ENCODE measurements at places on chromosomes 3 and 15.

DNA sequence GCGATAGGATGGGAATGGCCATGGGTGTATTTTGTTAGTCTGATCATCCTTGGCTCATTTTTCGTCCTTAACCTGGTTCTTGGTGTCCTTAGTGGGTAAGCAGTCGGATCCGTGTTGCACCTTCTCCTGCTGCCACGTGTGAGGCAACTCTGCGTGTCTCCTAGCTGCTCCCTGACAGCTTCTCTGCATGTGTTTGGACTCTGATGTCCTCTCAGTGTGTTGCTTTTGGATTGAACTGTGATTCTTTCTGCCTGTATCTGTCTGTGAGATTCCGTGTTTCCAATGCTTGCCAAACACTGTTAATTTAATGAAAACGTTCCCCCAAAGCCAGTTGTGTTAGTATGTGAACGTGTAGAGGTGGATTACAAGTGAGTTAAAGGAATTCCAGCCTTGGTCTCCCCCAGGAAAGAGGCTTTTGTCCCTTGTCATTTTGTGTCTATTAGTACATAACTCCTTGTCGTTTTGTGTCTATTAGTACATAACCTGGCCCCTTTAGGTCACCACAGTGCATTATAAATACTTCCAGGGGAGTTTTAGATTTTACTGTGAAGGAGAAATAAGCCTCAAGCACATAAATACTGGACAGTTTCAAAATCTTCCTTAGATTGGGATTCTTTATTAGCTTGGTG lies 172.4 kb downstream of the CHDH start:
- DNase-seq = no peak

GRCh38 chr3:142028243-142028777 lies 121.0 kb downstream of the TFDP2 start:
- DNase-seq = no peak

DNA sequence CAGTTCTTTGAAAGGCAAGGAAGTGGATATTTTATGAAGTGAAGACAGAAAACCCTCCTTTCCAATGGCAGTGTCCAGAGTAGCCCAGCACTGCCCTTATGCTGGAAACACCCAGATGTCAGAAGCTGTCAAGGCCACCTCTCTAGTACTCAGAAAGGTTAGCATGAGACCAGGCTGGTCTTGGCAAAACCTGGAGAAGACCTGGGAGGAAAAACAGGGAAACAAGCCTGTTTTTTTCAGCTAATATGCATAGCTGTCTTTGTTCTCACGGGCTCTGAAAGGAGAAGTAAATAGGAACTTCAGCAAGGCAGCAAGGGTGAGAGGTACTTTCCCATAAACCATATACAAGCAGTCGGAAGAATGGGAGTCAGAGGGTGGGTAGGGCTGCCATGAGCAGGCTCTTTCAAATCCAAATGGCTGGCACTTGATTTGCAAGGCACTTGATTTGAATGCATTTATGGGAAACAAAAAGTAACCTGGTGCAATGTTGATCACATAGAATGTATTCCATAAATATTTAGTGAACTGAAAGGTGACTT lies 55.8 kb downstream of the HEG1 start:
- no peak for DNase-seq

GRCh38 chr3:158108445-158108985 lies 1.4 kb upstream of the RSRC1 start:
- DNase-seq = no peak

DNA sequence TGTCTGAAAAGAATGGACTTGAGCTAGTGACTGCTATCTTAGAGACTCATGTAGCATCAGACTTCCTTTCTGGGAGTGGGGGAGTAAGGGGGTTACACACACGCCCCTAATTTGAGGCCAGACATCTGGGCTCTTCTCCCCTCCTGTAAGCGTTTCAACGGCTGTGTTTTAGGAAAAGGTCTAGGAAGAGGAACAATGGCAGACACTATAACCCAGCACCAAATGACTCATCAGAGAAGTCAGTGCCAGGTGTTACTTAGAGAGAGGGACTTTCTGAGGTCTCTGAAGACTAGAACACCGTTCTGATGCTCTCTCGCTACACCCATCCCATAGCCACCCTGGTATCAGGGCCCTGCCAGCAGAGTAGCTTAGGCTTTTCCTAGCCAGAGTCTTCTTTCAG lies 65.5 kb downstream of the SSUH2 start:
- no peak for DNase-seq

GRCh38 chr3:185992831-185993374 lies 55.1 kb upstream of the TRA2B start:
- DNase-seq = no peak

GRCh38 chr3:67384760-67385397 lies 269.5 kb downstream of the SUCLG2 start:
- no peak for DNase-seq

- no peak for DNase-seq
These were observed 82.2 kb downstream of the CPN2 start for GRCh38 chr3:194268654-194269512.

GRCh38 chr3:146166415-146166821 lies 5.4 kb upstream of the PLOD2 start:
- DNase-seq = no peak

DNA sequence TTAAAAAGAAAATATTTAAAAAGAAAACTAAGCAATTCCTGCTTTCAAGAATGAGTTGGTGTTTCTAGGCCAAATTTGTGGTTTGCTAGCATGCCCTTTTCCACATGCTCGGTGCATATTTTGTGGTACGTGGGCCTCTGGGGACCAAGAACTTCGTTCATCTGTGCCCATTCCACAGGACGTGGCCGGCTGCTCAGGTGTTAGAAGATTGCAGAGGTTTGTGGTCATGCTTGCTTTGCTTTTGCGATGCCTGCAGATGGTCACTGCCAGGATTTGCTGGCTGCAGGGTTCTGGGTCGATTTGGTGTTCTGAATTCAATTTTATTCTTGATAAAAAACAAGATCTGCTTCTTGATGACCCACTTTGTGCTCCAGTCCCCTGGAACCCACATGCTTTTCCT lies 7.5 kb downstream of the PSTPIP1 start:
- DNase-seq = no peak

GRCh38 chr3:24899901-24900603 lies 405.4 kb upstream of the THRB start:
- no peak for DNase-seq

- DNase-seq = no peak
These were observed 62.7 kb upstream of the RNU6-1 start for GRCh38 chr15:67902579-67903009.

GRCh38 chr3:122794779-122795673 lies at the start of gene SLC49A4:
SLC49A4 (plus strand) TSS chr3:122795069; CDS start chr3:122795193, 124 bp downstream.
- no peak for DNase-seq

GRCh38 chr15:31391687-31392671 lies 65.3 kb downstream of the KLF13 start:
- peak; percentile 51 for DNase-seq

DNA sequence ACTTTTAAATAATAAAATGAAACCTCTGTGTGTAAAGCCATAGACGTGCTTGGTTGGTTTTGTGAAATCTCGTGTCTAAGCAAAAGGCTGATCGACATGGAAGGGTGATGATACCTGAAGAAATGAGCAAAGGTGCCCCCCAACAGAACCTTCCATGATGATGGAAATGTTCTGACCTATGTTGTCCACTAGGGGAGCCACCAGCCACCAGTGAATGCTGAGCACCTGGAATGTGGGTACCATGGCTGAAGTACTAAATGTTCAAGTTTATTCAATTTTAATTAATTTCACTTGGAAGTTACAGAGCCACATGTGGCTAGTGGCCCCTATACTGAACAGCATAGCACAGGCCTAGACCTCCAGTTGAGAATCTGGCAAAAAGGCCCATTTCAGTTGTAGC lies 158.8 kb downstream of the POLR2M start:
- DNase-seq = no peak

GRCh38 chr3:146117406-146118285 lies 43.3 kb downstream of the PLOD2 start:
- no peak for DNase-seq

DNA sequence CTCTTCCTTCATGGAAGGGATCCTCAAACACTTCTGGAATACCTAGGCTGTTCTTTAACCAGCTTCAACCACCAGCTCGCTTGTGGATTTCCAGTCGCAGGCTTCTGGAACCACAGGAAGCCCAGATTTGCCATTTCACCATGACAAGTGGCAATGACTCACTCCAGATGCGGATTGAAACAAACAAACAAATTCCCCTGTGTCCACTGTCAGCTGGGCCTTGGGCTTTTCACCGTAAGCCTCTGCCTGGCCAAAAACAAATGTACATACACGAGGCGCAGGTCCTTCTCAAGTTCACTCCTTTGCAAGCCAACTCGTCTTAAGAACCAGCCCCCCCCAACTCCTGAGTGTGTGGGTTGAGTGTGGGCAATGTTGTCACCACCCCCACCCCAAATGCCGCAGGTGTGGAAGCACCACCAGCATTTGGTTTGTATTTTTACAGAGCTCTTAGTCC lies 8.8 kb downstream of the BCL6 start:
- no peak for DNase-seq

GRCh38 chr3:193240850-193241706 lies at the start of gene PLAAT1:
PLAAT1 (plus strand) TSS chr3:193241222; CDS start chr3:193255651, 14,429 bp downstream.
- DNase-seq = no peak

GRCh38 chr3:122563717-122564025 lies 429 bp downstream of the PARP9 start:
- DNase-seq = no peak

DNA sequence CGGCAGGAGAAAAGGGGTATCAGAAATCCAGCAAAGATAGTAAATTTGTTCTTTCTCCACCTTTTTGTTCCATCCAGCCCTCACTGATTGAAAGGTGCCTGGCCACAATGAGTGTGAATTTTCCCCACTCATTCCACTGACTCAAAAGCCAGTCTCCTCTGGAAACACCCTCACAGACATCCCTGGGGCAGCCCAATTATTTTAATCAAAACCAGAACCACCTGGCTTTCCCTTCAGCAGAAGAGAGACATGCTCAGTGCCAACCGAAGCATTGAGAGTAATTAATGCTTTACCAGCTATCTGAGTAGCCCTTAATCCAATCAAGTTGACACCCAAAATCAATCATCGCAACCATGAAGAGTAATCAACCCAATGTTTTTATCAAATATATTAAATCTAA lies 1129.6 kb upstream of the GBE1 start:
- no peak for DNase-seq

GRCh38 chr15:78909791-78910228 lies 35.0 kb downstream of the CTSH start:
- no peak for DNase-seq

GRCh38 chr15:96695426-96695825 lies 364.9 kb downstream of the NR2F2 start:
- DNase-seq = no peak
